ENCODE measurements at places on chromosomes 7 and 10.

GRCh38 chr10:77333610-77334340, 303.8 kb downstream of the KCNMA1 start:
- DNase-seq = no peak

DNA sequence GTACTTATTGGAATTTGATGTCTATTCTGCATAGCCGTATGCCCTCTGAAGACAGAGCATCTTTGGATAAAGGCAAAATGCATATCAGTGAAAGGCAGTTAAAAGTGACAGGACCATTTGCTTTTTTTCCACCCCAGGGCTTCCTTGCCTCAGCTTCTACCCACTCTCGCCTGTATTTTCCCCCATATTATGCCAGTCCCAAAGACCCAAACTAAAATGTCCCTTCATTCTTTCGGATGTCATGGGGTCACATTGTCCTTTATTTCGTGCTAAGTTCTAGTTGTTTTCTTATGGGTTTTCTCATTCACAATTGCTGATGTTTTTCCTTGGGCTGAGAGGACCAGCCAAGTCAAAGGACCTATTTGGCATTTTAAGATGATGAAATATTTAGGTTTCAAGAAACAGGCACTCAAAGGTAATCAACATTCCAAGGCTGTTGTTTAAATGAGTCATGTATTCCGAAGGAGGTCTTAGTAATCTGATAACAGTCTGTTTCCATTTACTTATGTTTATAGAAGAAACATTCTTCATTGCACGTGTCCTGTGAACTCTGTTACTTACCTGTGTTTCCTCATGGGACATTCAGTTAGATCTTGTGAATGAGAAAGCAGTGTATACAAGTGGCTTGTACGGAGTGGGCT, 74.1 kb downstream of the DNAH11 start:
- peak; percentile 97 for DNase-seq

GRCh38 chr7:120360918-120361317, 87.9 kb downstream of the KCND2 start:
- DNase-seq = no peak

GRCh38 chr7:140631602-140632001, 9.0 kb downstream of the DENND2A start:
- DNase-seq = no peak

GRCh38 chr7:94972296-94972695, 64.9 kb downstream of the PPP1R9A start:
- no peak for DNase-seq

DNA sequence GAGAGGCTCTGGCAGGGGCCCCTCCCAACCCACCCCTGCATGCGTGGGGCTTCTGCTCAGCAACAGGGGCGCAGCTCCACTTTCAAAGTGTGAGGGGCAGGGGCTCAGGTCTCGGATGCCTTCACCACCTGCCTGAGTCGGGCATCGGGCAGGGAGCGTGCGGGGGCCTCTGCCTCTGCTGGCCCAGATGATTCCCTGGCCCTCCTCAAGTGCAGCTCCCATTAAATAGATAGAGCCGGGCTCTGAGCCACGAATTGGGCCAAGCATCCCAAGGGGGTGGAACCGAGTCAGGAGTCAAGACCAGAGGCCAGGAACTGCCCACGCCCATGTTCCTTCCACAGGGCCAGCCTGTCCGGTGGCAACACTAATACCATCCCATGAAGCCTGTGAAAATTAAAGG, 108.9 kb upstream of the FAM20C start:
- no peak for DNase-seq

DNA sequence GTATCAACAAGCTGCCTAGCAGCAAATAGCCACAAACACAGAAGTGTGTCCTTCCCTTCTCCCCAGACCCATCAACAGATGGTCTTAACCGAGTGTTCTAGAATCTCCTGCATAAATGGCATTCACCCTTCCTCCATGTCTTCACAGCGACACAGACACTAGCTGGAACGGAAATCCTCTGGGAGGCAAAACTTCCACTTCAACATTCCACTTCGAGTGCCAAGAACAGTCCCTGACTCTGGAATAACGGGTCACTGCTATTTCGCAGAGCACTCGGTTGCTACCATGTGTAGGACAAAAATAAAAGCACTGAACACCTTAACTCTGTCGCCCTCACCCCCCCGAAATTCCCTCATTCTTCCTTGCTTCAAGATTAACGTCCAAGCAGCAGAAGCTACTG, 65.1 kb downstream of the SFMBT2 start:
- DNase-seq = no peak

DNA sequence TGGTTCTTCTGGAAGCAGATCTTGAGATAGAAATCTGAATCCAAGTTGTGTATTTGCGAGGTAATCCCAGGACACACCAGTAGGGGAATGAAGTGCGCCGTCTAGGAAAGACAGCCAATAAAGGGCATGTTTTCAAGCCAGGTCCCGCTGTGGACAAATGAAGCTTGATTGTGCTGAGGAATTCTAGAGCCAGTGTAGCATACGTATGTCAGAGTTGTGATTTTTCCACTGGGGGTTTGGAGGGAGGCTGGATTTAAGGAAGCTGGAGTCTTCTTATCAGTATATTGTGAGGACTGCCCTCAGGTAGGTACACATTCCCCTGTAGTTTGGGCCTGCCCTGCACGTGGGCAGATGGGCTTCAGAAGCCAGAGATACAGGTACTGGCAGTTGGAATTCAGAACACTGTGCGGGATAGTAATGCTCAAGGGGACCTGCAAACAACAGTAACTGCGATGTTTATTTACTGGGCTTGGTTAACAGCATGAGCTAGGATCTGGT, 50.9 kb downstream of the GALNT11 start:
- no peak for DNase-seq

GRCh38 chr7:151416112-151416940, 6.5 kb upstream of the WDR86 start:
- DNase-seq = no peak

GRCh38 chr7:112869111-112869774, 79.0 kb upstream of the TMEM168 start:
- DNase-seq = peak; percentile 25

- peak; percentile 78 for DNase-seq
Measured at GRCh38 chr7:133530682-133531081, 277.8 kb downstream of the EXOC4 start.

DNA sequence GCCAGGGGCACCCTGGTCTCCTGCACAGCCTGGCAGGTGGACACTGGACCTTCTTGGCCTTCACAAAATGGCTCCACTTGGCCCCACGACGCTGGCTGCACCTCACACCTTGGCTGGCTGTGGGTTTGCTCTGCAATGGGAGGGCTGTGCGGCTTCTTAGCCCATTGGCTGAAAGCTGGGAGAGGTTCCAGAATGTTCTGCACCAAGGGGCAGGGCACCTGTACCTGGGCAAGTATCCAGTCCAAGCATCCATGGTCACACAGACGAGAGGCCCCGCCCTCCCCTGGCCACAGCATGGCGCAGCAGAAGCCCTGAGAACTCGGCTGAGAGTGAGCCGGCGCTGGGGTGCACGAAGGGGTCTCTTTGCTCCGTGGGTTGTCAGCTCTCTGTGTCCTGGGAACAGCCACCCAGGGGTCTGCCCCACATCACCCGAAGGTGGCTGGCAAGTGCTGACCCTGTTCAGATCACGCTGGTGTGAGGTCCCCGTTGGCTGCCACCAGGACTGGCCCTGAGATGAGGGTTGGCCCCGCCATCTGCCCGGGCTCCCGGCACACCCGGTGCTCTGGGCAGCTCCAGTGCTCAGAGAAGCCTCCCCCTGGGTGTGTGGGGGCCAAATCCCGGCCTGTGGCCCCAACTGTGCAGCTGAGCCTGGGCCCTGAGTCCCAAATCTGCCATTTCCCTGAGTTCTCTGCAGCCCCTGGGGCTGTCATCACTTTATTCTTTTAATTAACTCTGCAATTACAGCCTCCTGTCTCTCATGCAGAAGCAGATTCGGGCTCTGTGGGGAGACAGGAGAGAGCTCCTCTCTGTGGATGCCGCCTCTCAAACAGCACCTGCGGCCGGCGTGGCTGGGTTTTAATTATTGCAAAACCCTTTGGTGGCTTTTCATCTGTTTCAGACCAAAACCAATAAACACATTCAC, 19.4 kb upstream of the ADGRA1 start:
- no peak for DNase-seq

DNA sequence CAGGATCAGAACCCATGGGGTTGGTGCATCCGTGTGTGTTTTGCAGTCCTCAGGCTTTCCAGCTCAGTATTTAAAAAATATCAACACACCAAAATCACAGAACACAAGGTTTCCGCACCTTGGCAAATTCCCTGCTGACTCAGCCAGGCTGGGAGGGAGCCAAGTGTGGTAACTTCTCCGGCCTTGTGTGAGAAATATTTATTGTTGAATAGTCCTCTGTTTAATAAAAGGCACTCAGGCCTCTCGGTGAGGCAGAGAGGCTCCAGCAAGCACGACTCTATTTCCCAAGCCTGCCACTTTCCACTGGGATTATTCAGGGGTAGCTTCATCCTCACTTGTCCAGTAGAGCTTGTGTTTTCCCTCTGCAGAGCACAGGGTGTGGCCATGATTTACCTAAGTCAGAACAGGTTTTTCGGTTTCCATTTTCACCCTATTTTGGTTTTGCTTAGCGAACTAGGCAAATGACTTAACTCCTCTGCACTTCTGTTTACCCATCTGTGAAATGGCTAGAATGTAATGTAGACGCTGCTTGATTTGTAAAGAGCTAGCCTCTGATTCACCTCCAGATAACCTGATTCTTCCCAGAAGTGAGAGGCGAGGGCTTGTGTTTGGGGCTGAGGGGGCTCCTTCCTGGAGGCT, 13.0 kb upstream of the CHST15 start:
- DNase-seq = peak; percentile 58

GRCh38 chr7:87413951-87414793, 61.3 kb downstream of the ABCB4 start:
- DNase-seq = no peak

GRCh38 chr10:73456187-73456890, 23.0 kb upstream of the MSS51 start:
- DNase-seq = no peak

DNA sequence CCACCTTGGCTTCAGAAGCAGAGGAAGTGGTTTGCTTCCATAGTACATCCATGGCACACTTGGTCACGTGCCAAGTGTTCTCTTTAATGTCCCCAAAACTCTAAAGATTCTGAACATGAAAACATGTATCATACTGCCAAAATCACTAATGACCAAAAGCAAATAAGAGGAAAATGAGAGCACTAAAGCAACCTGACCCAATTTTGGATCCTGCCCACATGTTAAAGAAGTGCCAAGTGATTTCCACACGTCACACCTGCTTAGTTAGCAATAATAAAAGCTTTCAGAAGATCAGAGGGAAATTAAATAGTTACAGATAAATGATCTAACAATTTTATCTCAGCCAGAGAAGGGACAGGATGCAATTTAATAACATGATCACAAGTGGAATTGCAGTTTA, 1170.0 kb downstream of the XPNPEP1 start:
- DNase-seq = no peak
